ENCODE measurements at places on chromosomes 2 and 18.
A peak's percentile ranks its signal among the peaks of the same experiment; 100 is the strongest.

- peak; percentile 31 for DNase-seq
These were observed 82.6 kb upstream of the TANK start for GRCh38 chr2:161077367-161078210.

GRCh38 chr2:65800998-65801397 is 368.6 kb upstream of the SPRED2 start:
- no peak for DNase-seq

DNA sequence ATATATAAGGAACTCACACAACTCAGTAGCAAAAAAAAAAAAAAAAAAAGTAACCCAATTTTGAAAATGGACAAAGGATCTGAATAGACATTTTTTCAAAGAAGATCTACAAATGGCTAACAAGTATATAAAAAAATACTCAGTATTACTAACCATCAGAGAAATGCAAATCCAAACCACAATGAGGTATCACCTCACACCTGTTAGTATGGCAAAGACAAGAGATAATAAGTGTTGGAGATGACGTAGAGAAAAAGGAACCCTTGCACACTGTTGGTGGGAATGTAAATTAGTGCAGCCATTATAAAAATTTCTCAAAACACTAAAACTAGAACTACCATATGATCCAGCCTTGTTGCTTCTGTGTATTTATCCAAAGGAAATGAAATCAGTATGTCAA is 5.8 kb upstream of the CNDP1 start:
- no peak for DNase-seq

DNA sequence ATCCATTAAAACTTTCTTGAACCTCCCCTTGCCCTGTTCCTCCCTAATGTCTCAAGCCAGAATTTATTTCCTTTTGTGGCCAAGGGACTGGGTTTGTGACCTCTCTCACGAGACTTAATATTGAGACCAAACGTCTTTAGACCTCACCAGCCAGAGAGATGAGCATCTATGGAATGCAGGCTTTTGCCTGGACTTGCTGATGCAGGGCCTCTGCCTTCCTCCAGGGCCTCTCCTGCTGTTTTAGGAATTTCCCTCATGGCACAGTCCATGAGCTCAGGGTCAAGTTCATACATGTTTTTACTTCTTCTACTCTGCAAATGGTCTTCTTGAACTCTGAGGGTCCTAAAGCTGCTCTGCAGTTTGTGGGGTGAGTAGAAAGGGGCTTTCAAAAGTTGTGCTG is 22.3 kb downstream of the IL1B start:
- DNase-seq, result no peak

GRCh38 chr2:163723881-163724280 is 11.9 kb downstream of the FIGN start:
- no peak for DNase-seq

GRCh38 chr2:14544247-14544646 is 88.3 kb upstream of the LRATD1 start:
- no peak for DNase-seq

GRCh38 chr2:25854613-25855012 is 23.7 kb downstream of the ASXL2 start:
- no peak for DNase-seq

GRCh38 chr18:35497027-35497369 is 762 bp downstream of the INO80C start:
- DNase-seq, result no peak

DNA sequence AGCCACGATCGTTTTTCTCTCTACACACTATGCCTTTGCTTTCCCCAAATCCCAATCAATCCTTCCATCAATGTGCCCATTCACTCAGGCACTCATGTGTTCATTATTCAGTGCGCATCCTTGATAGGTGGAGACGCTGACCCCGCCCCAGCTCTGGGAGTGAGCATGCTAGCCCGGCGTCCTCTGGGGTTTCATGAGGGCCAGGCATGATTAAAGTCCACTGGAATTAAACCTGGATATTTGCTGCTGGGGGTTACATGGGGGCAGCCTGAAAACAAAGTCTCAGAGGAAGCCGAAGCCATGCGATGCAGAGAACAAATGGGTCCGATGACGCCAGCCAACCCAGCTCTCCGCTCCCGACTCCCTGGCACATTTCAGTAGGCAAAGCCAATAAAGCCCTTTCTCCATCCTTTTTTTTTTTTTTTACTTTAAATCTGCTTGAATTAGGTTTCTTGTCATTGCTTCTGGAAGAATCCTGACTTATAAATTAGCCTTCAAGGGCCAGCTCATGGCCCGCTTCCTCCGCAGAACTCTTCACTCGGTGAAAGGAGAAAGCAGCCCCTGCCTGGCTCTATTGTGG is 316.4 kb upstream of the ID2 start:
- no peak for DNase-seq

GRCh38 chr2:42390401-42390969 is 29.5 kb upstream of the COX7A2L start:
- DNase-seq, result no peak

DNA sequence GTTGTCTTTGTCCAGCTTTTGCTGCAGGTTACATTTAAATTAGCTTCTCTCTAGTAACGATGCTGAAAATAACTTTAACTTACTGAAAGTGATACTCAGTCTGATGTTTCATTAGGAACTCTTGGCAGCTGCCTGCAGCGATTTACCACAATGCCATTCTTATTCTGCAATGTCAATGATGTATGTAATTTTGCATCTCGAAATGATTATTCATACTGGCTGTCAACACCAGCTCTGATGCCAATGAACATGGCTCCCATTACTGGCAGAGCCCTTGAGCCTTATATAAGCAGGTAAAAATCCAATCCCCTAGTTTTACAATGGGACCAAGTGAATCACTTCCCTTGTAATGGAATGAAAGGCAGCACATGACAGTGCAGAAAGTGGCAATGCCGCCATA is 16.3 kb upstream of the MFF start:
- DNase-seq, result no peak

- DNase-seq, result no peak
These were observed 236.8 kb downstream of the EPHA4 start for GRCh38 chr2:221335219-221335752.

GRCh38 chr18:3624935-3625741 is 175.2 kb downstream of the TGIF1 start:
- peak; percentile 84 for DNase-seq

GRCh38 chr2:124610866-124611265 is 585.8 kb downstream of the CNTNAP5 start:
- DNase-seq, result no peak

- no peak for DNase-seq
These were observed 70.8 kb downstream of the RTN4 start for GRCh38 chr2:54979321-54980044.

DNA sequence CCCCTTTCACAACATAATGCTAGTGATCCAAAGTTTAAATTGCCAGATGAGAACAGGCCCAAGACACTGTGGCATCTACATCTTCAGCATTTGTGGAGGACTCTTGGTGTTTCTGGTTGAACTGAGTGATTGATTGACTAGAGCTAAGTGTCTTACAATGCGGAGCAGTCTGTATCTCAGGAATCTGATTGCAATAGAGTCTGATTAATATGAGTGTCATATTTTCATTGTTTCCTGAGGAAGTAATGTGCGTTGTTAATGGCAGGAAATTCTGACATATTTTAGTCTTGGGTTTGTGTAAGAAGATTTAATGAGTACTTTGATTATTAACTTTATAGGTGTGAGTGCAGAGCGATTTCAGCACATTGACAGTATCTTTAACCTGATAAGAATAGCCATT is 82.0 kb upstream of the PROKR1 start:
- DNase-seq, result peak; percentile 8

DNA sequence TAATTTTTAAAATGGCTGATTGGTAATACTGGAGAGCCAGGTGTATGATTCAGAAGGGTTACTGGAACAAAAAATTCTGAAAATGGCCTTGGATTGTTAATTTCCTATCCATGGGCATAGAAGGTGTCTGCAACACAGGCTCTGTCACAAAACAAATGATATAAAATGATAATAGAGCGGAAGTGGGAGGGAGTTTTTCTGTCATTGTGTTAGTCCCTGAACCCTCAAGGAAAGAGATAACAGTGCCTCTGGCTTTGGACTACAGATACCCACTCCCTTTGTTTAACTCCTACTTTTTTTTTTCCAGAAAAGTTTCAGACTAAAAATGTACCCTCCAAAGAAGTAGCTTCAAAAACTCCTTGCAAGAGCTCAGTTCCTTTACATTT is 28.0 kb upstream of the YES1 start:
- DNase-seq, result no peak

DNA sequence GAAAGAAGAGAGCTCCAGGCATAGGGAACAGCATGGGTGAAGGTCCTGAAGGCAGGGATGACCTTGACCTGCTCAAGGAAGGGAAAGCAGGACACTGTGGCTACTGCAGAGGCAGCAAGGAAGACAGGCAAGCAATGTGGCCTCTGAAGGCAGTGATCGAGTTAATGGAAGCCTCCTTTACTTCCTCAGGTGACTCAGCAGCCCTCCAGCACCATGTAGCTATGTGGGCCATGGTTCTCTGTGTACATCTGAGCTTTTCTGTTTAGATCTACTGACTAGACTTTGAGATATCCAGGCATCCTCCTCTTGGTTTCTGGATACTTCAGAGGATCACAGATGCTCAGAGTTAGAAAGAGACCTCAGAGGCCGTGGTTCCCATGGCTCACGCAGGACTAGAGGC is 107.3 kb upstream of the PID1 start:
- DNase-seq, result no peak

DNA sequence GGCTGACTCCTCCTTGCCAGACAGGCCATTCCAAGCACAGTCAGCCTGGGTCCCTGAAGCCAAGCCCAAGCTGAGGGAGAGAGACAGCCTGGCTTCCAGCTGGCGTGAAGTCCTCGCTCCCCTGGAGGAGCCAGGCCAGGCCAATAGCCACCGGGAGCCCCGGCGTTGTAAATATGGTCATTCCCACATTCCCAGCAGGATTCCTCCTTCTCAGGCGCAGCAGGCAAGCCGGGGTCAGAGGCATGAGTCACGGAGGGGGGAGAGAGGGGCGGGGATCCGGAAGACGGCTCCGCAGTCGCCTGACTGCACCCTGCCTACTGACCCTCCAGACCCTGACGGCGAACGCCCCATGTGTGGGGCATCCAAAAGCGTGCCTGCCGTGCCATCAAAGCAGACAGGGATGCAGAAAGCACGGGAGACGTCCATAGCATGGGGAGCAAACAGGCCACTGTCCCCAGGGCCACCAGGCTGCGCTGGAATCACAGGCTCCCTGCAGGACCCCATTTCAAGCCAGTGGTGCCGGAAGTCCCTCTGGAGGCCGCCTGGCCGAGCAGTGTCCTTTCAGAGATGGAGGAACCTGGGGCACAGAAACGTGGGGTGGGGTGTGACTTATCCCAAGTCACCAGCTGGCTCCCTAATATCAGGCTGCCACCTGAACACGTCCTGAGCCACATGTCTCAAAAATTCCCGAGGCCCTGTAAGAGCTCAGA is 48.2 kb downstream of the TWIST2 start:
- DNase-seq, result no peak

DNA sequence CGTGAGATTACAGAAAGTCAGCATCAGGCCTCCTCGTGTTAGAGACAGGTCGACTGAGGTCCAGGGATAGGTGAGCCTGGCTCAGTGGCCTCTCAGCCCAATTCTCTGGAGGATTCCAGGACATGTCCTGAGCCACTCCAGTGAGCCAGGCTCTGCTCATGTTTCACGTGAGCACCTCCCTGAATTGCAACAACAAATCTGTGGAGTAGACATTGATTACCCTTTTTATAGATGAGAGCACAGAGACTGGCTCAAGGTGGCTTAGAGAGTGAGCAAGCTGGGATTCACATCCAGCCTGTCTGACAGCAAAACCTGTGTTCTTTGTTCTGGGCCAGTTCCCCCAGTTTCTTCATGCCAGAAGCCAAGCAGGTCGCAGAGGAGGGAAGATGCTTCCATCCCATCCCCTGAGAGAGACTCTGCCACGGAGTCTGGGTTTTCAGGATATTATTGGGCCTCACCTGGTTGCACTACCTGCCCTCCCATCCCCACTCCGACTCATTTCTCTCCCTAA is 46.4 kb downstream of the HS1BP3 start:
- no peak for DNase-seq

GRCh38 chr2:27086724-27087593 is at the start of gene KHK:
Gene KHK (plus strand): TSS chr2:27086772. CDS start chr2:27087260, 488 bp downstream.
- DNase-seq, result no peak

- DNase-seq, result no peak
These were observed 73.7 kb upstream of the DNAJC10 start for GRCh38 chr2:182642328-182642727.

DNA sequence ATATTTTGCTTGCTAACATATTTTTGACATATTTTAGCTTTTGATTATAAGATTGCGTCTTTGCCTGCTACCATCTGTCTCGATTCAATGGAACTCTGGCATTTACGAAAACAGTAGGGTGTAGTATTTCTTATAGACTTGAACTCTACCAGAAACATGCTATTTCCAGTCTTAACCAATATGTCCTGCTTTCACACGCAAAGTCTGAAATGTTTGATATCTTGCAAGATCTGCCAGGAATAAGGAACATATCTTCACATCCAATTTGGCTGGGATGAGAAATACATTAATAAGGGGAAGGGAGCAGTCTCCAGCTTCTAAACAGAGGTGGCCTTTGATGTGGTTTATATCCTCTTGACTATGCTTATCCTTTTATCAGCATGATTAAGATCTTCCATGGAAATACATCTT is 299.4 kb downstream of the ZNF521 start:
- DNase-seq, result no peak

DNA sequence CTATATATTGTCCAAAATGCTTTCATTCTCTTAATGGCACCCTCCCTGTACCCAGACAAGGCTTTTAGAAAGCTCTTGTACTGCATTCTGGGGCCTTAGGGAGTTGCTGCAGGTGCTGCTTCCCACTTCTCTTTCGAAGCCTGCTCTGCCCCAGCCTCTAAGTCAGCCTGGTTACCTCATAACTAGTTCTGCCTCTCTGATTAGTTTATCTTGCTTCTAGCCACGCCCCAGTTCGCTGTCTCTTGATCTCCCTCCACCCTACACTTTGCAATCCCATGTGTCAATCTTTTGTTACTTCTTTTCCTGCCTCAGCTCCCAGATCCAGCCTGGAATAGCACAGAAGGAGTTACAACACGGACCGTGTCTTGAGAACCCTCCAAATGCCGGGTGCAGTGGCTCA is 13.8 kb upstream of the NCOA1 start:
- DNase-seq, result no peak

DNA sequence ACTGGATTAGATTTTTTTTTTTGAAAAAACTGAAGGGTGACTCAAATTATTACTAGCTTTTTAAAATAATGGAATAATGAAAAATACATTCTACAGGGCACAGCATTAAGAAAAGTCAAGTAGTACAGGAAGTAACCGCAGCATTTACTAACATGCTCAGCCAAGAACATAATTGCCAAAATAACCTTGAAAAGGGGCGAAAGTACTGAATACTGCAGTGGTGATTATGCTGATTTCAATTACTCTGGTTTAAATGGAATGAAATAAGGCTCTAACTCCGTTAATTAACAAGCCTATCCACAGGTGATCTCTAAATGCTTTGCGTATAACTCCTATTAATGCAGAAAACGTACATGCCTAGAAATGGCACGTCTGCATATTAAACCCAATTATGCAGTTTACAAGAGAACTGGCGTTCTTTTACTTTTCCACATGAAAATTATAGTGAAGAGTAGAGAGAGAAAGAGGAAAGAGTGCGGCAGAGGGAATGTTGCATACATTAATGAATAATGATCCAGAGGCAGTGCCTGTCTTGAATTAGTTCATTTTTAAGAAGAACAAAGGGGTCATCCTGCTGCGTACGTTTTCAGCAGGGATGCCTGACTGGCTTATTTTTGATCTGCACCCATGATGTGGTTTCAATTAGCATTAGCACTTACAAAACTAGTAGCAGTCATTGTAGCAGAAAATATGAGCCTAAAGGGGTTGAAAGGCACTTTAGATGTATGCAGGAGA is 612.4 kb downstream of the NYAP2 start:
- no peak for DNase-seq
